ENCODE measurements at places on chromosomes 5 and 9. TPM values are rescaled to one million over a fixed set of nuclear protein-coding genes. Genes with fewer than 3 reads are reported as not detected.

GRCh38 chr5:144196612-144197011 lies 25.9 kb downstream of the KCTD16 start:
- H3K4me1 ChIP-seq: no peaks in the 10 kb centered on the region
- no peak overlapping the region for H3K4me3 ChIP-seq
- H3K36me3 ChIP-seq: no peaks in the 10 kb centered on the region
- peaks cover 11% of the 10 kb centered on the region for H3K27me3 ChIP-seq
- DNase-seq: no peak

- no peak for DNase-seq
- no peak overlapping the region for H3K27ac ChIP-seq
- no peaks in the 10 kb centered on the region for H3K4me1 ChIP-seq
- no peaks in the 10 kb centered on the region for H3K36me3 ChIP-seq
- no peak overlapping the region for H3K4me3 ChIP-seq
Measured at GRCh38 chr5:127741412-127741811, 38.2 kb downstream of the CCDC192 start.

DNA sequence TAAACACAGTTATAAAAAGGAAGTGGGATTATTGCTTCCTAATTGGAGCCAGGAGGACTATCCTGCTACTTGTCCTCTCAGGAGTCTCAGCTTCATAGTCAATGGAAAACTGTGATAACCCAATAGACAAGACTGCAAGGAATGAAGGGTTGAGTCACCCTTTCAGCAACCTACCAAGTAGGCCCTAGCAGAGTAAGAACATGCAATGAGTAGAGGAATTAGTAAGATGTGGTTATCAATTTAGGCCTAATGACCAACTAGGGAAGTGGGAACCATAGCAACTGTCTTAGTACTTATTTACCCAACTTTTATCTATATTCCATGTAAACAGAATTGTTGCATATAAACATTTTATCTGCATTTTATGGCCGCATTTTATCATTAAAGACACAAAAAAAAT lies 310.1 kb downstream of the RFX3 start:
- H3K27ac ChIP-seq: no peak overlapping the region
- no peak overlapping the region for H3K4me3 ChIP-seq
- no peaks in the 10 kb centered on the region for H3K4me1 ChIP-seq
- peaks cover 6% of the 10 kb centered on the region for H3K27me3 ChIP-seq
- DNase-seq: no peak

DNA sequence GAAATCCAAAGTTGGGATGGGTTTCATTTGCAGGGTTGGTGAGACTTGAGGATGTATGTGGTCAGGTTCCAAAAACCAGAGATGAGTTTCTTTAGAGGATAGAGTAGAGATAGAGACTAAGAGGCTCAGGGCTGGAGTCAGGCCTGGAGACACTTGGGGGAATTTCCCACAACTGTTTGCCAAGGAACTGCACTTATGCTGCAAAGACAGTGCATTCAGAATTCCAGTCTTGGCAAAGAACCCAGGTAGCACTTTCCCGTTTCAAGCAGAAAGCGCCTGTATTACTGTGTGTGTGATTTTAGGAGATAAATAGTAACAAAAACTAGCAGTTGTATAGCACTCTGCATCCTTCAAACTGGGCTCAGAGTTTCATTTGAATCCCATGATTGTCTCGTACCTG lies 55.4 kb downstream of the SNCAIP start:
- H3K4me3 ChIP-seq: no peak overlapping the region
- no peak overlapping the region for H3K27ac ChIP-seq
- no peaks in the 10 kb centered on the region for H3K4me1 ChIP-seq
- H3K27me3 ChIP-seq: peaks cover 5% of the 10 kb centered on the region
- no peak for DNase-seq

- no peaks in the 10 kb centered on the region for H3K36me3 ChIP-seq
- H3K27ac ChIP-seq: no peak overlapping the region
- H3K4me3 ChIP-seq: no peak overlapping the region
- peaks cover 12% of the 10 kb centered on the region for H3K4me1 ChIP-seq
- DNase-seq: no peak
Measured at GRCh38 chr5:34500236-34500847, 155.8 kb upstream of the RAI14 start.

- H3K4me1 ChIP-seq: peaks cover 7% of the 10 kb centered on the region
- no peak for DNase-seq
- H3K36me3 ChIP-seq: peaks cover 20% of the 10 kb centered on the region
- no peak overlapping the region for H3K4me3 ChIP-seq
- H3K27ac ChIP-seq: no peak overlapping the region
Measured at GRCh38 chr5:177194268-177194667, 60.7 kb downstream of the NSD1 start.

- DNase-seq: no peak
- H3K4me3 ChIP-seq: no peak overlapping the region
- peaks cover 3% of the 10 kb centered on the region for H3K27me3 ChIP-seq
- no peaks in the 10 kb centered on the region for H3K4me1 ChIP-seq
- no peaks in the 10 kb centered on the region for H3K36me3 ChIP-seq
Measured at GRCh38 chr5:31186672-31187267, 6.7 kb upstream of the CDH6 start.

DNA sequence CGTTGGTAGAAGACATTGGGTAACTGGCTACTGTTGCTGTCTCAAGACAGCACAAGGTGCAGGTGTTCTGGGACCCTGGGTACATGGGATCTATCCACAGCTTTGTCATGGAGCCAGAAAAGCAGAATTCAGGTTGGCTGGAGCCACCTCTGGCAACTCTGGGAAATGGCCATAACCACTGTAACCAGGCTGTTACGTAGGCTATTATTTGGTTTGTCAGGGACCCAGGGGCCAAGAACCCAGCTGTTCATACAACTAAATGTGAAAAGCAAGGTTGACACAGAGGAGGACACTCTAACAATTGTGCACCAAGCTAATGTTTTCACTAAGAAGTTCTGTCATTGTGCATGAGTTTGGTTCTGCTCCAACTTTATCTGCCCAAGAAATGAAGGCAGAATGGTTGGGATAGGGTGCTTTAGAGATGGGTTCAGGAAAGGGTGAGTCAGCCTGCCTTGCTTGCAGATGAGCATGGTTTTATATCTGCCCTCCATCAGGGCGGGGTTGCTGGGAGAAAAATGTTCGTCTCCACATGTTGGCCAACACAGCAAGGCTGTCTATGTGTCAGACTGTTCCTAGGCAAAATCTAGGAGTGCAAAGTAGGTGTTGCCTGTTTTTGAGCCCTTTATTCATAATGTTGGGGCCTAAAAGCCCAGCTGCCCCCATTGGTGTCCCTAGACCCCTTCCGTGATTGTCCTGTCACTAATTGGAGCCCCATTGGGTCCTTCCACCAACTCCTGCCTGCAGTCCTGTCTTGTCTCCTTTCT lies 131.3 kb upstream of the DAP start:
- H3K4me1 ChIP-seq: no peaks in the 10 kb centered on the region
- H3K36me3 ChIP-seq: no peaks in the 10 kb centered on the region
- no peak overlapping the region for H3K4me3 ChIP-seq
- no peak for DNase-seq
- no peaks in the 10 kb centered on the region for H3K27me3 ChIP-seq

DNA sequence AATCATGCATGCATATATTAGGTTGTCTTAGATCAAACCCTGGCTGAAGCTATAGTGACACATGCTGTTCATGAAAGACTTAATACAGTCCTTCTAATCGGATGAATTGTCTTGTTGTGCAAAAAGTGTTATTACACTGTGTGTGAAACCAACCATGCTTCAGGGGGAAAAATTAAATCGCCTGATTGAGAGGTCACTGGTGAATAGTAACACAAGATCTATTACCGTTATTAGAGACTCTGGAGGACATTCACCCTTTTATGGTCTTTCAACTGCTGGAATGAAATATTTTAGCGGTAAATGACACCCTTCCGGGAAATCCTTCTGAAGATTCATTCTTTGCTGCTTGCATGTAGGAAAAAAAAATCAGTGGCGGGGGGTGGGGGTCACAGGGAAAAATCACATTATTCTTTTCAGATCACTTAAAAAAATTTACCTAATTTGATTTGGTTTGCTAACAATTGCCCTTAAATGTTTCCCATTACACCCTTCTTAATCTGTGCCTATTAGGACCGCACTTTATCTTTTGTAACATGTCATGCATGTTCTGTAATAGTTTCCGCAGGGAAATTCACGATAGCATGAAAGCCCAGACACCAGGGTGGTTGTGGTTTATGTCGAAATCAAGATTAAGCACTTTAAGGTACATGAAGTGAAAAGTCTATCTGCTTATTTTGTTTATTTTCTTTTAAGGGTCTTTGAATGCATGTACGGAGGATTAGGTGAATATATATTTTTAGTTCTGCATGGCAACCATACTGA lies 120.6 kb downstream of the FOCAD start:
- H3K27ac ChIP-seq: no peak overlapping the region
- H3K36me3 ChIP-seq: peaks cover 2% of the 10 kb centered on the region
- H3K27me3 ChIP-seq: no peaks in the 10 kb centered on the region
- H3K4me3 ChIP-seq: no peak overlapping the region
- DNase-seq: no peak

DNA sequence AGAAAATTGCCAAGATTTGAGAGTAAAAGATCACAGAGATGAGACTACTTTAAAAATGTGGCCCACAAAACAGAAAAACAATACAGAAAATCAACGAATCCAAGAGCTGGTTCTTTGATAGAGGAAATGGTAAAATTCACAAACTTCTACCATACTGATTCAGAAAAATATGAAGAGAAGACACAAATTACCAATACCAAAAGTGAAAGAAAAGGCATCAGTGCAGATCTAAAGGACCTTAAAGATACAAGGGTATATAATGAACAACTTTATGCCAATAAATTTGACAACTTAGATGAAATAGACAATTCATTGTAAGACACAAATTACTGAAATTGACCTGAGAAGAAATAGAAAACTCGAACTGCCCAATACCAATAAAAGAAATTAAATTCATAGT lies 24.4 kb upstream of the SLC1A1 start:
- no peak overlapping the region for H3K4me3 ChIP-seq
- no peaks in the 10 kb centered on the region for H3K36me3 ChIP-seq
- no peaks in the 10 kb centered on the region for H3K27me3 ChIP-seq
- H3K27ac ChIP-seq: no peak overlapping the region
- peaks cover 5% of the 10 kb centered on the region for H3K4me1 ChIP-seq

- no peaks in the 10 kb centered on the region for H3K4me1 ChIP-seq
- DNase-seq: no peak
- H3K27ac ChIP-seq: no peak overlapping the region
- no peak overlapping the region for H3K4me3 ChIP-seq
Measured at GRCh38 chr5:109619021-109619460, 70.7 kb upstream of the MAN2A1 start.

DNA sequence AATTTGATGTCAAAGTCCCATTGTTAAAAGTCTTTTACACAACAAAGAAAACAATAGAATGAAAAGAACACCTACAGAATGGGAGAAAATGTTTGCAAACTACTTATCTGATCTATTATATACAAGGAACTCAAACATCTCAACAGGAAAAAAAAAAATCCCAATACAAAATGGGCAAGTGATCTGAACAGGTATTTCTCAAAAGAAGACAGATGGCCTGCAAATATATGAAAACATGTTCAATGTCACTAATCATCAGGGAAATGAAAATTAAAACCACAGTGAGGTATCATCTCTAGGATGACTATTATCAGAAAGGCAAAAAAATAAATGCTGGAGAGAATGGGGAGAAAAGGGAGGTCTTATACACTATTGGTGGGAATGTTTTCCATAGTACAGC lies 301.8 kb downstream of the ARHGAP26 start:
- H3K4me3 ChIP-seq: no peak overlapping the region
- no peak overlapping the region for H3K27ac ChIP-seq
- peaks cover 7% of the 10 kb centered on the region for H3K4me1 ChIP-seq
- no peak for DNase-seq

ELAVL2 gene
- total RNA-seq: not detected

ENTPD8 gene
- total RNA-seq: not detected

BARHL1 gene
- total RNA-seq: not detected

ACSL6 gene
- total RNA-seq: 3.1 TPM

FST gene
- 0.54 TPM for total RNA-seq

IL9 gene
- 48.1 TPM for total RNA-seq

TEK gene
- not detected for total RNA-seq

CKMT2 gene
- total RNA-seq: not detected

IFNA13 gene
- not detected for total RNA-seq
